ENCODE measurements at places on chromosomes 7 and 10.

GRCh38 chr7:105838627-105839231, 37.7 kb downstream of the ATXN7L1 start:
- DNase-seq: no peak

GRCh38 chr7:13420726-13421125, 568.7 kb downstream of the ETV1 start:
- no peak for DNase-seq

GRCh38 chr7:133331861-133332260, 79.0 kb downstream of the EXOC4 start:
- no peak for DNase-seq

DNA sequence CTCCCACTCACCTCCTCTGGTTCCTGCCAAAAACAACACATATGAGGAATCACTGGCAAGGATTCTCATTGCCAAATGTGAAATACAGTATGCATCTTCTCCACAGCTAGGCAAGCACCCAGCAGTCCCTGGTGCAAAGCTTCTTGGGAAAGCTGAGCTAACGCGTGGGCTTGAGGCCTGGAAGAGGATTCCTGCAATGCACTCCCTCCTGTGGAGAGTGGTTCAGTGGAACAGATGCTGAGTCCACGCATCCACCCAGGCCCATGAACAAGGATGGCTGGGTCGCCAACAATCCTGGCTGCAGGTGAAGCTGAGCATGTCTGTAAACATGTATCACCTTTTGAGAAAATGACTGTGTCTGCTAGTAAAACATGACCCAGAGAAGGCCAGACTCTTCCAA, 113.2 kb upstream of the CHST15 start:
- no peak for DNase-seq

DNA sequence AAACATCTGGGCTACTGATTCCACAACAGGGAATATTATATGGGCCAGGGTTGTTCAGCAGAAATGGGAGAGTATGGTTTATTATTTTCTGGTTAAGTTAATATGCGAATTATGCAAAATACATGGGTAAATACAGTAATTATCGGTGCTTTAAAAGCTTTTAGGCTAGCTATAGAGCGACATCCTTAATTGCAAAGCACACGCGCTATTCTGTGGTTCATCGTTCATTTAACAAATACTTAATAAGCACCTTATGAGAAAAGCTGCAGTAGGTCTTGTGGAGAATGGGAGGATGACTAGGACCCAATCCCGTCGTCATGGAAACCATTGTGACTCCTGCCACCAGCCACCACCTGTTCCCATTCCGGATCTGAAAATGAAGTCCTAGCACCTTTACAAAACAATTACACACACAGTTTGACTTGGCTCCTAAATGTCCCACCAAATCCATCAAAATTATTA, 623 bp upstream of the CEP41 start:
- no peak for DNase-seq

GRCh38 chr10:66307826-66308225, 618.0 kb upstream of the LRRTM3 start:
- no peak for DNase-seq

DNA sequence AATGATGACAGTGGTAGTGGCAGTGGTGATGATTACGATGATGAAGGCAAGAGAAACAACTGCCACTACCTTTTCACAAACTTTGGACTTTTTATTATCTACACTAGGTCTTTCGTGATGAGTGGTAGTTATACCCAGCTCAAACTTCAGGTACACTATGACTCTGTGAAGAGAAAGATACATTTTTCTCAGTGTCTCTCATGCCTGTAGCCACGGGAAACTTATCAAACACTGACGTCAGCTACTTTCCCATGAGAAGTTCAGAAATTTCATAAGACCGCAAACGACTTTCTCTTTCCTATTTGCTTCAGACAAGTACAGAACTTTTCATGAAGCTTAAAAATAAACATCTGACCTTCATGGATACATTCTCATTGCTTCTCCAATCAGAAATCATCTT, 57.0 kb downstream of the CALD1 start:
- DNase-seq: no peak

GRCh38 chr10:130804281-130804680, 507.2 kb downstream of the TCERG1L start:
- DNase-seq: no peak

- DNase-seq: no peak
Observed at GRCh38 chr10:42983591-42983990, 93.3 kb upstream of the RET start.

DNA sequence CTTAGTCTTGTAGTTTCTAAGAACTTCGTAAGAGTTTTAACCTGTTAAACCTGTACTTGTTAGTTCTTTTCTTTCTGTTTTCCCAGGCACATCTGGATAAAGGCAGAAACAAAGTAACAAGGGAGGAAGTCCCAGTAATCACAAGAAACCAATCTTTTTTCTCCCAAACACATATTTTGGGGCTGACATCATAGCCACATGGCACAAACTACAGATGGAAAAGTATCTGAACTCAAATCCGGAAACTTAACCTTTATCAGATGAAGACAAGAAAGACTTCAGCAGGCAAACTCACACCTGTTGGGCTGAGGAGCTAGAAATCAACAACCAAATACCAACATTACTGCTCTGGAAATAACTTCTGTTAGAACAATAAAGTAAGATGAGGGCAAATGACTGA, 67.1 kb downstream of the CUBN start:
- DNase-seq: no peak

GRCh38 chr10:104197364-104197763, 34.8 kb downstream of the CFAP43 start:
- no peak for DNase-seq

GRCh38 chr7:135929249-135929648, 47.9 kb downstream of the MTPN start:
- no peak for DNase-seq
